ENCODE measurements at places on chromosomes 1 and 21.

DNA sequence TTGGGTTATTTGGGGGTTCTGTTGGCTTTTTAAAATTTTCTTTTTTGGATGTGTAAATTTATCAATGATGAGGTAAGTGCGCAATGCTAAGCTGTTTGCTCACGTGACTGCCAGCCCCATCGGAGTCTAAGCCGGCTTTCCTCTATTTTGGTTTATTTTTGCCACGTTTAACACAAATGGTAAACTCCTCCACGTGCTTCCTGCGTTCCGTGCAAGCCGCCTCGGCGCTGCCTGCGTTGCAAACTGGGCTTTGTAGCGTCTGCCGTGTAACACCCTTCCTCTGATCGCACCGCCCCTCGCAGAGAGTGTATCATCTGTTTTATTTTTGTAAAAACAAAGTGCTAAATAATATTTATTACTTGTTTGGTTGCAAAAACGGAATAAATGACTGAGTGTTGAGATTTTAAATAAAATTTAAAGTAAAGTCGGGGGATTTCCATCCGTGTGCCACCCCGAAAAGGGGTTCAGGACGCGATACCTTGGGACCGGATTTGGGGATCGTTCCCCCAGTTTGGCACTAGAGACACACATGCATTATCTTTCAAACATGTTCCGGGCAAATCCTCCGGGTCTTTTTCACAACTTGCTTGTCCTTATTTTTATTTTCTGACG, 3.1 kb downstream of the OLIG2 start:
- DNase-seq: no peak

DNA sequence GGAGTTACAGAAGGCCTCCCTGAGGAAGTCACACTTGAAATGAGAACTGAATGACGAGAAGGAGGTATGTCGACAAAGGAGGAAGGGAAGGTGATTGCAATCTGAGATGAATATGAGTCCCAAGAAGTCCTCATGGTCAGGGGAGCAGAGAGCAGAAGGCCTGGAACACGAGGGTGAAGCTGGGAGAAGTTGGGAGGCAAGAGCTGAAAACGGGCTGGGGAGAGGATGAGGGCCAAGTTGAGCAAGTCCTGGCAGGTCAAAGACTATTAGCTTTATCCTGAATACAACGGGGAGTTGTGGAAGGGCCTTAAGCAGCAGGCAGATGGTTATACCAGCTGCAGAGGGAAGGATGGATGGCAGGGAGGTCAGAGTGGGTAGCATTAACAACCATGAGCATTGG, 89.5 kb downstream of the KCNJ15 start:
- DNase-seq: no peak

- no peak for DNase-seq
These were observed 35.9 kb upstream of the GALNT2 start for GRCh38 chr1:230031131-230031530.

DNA sequence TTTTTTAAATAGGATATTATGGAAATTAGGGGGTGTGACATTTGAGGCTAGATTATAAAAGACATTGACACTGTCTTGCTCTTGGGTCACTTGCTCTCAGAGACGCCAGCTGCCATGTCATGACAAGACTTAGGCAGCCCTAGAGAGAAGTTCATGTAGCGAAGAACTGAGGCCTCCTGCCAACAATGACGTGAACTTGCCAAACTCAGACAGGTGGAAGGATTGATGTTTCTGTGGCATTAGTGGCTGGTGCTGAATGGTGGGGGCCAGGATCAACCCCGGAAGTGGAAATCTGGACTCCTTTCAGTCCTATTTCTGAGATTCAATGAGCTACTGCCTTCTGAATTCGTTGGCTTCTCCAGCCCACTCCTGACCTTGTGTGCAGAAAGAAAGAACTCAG, 14.7 kb downstream of the NCF2 start:
- DNase-seq: no peak

DNA sequence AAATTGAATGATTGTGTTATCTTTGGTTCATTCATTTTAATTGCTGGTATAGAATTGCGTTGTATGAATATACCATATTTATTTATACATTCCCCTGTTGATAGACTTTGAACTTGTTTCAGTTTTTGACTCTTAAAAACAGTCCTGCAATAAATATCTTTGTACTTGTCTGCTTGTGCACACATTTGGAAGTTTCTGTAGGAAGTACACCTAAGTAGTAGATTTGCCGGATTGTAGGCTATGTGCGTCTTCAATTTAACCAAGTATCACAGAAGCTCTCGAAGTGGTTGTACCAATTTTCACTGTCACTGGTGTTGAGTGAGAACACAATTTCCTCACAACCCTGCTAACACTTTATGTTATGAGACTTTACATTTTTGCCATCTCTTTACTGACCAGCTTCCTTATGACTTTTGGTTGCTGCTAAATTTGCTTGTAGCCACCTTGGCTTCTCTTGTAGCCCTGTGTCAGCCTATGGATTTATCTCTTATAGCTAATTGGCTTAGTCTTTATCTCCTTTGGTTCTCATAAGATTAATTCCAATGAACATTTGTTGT, 2.2 kb downstream of the TTC3 start:
- DNase-seq: no peak

Data from stimulated activated CD8-positive, alpha-beta memory T cell treated with anti-CD3 and anti-CD28 coated beads, Interleukin-7, amount 100 ng/mL, for 48 hours (primary cell).